ENCODE measurements at places on chromosomes 16 and 17.
A peak's percentile ranks its signal among the peaks of the same experiment; 100 is the strongest.

- DNase-seq = no peak
These were observed 32.1 kb downstream of the ANKRD40 start for GRCh38 chr17:50675627-50676026.

- DNase-seq = no peak
These were observed 305.4 kb downstream of the CEP112 start for GRCh38 chr17:65886315-65887245.

DNA sequence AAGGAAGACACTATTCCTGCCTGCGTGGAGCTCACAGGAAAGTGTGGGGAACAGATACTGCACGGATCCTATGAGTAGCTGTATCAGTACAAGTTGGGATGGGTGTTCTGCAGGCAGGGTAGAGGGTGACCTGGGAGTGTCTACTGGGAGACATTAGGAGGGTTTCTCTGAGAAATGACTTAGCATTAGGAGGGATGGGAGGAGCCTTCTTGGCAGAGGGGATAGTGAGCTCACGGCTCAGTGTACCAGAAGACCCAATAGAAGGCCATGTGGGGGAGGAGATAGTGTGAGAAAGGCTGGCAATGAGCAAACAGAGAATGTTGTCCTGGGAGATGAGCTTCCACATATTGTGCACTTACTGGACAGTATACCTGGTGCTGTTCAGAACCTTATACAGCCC is 109.1 kb downstream of the MSI2 start:
- DNase-seq = no peak

DNA sequence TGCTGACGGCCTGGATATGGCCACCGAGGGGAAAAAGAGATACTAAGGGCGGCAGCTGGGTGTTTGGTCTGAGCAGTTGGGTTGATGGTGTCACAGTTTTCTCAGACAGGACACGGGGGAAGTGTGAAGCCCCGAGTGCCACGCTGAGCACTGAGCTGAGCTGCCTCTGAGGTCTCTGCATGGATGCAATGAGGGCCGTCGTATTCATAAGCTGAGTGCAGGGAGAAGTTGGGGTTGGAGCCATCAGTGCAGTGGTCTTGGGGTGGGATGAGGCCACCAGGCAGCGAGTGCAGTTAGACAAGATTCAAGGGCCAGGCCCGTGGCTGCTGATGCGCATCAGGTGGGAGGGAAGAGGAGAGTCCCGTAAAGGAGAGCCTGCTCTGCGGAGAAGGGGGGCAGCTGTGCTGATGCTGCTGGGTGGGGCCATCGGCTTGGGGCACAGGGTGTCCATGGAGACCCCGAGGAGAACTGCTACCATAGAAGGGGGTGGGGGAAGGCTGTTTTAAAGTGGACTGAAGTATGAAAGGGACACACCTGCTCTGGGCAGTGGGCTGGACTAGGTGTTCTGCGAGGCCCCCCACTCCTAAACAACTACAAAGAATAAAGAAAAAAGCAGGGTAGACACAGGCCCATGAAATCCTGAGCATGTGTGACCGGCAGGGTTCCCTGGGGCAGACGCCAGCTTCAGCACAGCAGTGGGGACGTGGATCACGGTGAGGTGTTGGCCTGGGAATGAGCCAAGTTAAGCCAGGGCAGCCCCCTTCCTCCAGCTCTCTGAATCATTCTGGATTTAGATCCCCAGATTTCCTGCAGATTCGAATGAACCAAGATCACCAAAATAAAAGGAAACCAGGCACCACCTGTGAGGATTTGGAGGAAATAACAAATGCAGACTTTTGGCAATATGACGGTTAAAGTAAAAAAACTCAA is 19.7 kb downstream of the IL34 start:
- DNase-seq = no peak

- DNase-seq = no peak
These were observed 8.9 kb upstream of the SNAI3 start for GRCh38 chr16:88695218-88695617.

DNA sequence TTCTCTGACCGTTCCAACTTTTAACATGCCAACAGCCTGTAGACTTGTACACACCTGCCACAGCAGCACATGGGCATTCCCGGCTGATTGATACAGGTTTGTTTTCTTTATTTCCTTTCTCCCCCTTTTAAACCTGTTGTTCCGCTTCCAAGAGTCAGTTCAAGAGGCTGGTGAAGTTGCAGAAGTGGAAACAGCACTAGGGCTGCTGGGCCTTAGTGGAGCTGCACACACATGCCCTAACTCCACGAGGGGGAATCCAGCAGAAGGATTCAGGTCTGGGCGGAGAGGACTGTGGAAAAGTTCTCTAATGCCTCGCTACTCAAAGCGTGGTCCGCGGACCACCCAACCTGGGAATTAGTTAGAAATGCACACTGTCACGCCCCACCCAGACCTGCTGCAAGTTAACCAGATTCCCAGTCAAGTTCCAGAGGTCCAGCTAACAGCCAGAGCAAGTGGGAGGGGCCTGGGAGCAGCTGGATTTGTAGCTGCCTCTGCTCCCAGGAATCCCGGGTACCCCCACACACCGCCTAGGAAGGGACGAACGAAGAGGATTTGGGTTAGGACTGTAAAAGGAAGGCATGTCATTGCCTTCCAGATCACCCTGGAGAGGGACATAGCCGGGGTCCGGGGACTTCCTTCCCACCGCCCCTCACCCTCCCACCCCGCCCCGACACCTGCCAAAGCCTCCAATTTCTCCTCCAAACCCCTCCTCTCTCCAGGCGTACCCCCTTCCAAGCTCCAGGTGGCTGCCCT is 542 bp downstream of the SLC39A11 start:
- DNase-seq = no peak

DNA sequence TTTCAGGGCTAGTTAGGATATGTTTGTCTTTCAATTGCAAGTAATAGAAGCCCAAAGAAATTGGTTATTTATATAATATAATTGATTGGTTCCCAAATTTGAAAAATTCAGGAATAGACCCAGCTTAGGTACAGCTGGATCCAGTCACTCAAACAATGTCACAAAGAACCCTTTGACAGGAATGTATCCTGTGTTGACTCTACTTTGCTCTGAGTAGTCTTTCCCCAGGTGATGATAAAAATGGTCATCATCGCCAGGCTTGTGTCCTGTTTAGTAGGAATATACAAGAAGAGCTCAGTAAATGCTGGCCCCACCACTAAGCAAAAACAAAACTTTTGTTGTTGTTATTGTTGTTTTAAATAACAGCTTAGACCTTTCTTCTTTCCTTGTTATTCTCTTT is 35.0 kb downstream of the MAPT start:
- no peak for DNase-seq

DNA sequence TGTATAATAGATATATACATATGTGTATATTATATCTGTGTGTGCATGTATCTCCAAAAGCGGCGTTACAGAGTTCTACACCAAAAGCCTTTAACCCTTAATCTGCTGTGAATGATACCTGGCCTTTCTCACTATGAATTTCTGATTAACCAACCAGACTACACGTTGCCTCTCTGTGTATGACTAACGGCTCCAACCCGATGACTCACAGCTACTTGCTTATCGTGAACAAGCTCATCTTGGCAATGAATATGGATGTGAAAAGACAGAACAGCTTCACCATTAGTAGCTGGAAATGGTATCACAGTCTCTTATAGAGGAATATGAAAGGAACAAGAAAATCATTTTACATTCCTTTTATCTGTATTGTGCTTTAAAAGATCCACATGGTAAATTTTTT is 23.8 kb upstream of the ARHGAP44 start:
- DNase-seq = no peak

DNA sequence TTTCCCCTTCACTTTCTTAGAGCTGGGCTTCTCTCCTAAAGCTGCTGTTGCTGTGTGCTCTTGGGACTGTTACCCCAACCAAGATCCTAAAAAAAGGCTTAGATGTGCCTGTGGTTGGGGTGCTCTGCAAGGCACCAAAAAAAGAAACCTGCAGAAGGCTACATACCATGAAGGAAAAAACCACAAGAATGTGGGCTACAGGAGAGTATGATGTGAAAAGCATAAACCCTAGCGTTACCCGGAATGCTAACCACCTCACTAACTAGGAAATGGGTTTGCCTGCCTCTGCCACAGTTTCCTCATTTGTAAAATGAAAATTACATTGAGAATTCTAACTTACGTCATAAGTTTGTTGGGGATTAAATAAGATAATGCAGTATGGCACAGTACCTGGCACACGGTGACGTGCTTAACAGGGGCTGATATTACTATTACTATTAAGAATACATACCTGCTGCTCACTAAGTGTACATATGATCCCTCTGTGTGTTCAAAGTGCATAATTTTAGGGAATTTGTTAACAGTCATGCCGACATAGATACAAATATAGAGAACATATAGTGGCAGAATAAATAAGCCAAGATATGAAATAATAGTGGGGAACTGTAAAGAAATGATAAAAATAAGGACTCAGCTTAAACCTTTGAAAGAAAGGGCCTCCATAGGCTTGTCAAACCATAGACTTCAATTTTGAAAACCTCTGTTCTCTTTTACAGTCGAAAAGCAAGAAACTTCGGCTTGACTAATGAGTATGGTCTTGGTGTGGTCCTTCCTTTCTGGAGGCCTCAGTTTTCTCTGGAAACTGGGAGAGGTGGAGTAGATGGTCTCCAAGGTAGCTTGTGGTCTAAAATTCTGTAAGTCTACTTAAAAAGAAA is 177.8 kb upstream of the TBX2 start:
- DNase-seq = no peak

GRCh38 chr16:80924372-80924978 is 82.2 kb downstream of the CMC2 start:
- peak; percentile 56 for DNase-seq

GRCh38 chr16:58409316-58409973 is 17.2 kb downstream of the GINS3 start:
- DNase-seq = no peak

GRCh38 chr16:65312795-65313194 is 190.9 kb upstream of the CDH11 start:
- no peak for DNase-seq

DNA sequence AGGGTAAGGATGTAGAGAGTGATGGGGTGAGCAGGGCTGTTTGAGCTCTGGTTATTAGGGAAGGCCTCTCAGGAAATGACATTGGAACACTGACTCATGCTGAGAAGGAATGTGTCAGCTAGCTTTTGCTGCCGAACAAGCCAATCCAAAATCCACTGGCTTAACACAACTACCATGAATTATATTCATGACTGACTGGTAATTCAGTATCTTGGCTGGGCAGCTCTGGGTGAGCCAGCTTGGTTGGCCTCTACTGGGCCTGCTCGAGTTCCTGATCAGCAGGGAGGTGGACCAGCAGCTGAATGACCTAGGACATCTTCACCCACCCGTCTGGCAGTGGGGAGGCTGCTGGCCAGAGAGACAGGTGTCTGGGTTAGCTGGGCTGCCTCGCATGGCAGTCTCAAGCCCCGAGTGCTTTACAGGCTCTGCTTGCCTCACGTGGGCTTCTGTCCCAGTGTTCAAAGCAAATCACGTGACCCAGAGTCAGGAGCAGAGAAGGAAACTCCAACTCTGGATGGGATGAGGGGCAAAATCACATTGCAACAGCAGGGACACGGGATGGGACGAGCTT is 209.4 kb downstream of the KATNIP start:
- DNase-seq = no peak

- DNase-seq = no peak
These were observed 8.9 kb downstream of the MTHFSD start for GRCh38 chr16:86545954-86546637.

GRCh38 chr16:48627148-48627547 is 17.2 kb upstream of the N4BP1 start:
- DNase-seq = no peak

DNA sequence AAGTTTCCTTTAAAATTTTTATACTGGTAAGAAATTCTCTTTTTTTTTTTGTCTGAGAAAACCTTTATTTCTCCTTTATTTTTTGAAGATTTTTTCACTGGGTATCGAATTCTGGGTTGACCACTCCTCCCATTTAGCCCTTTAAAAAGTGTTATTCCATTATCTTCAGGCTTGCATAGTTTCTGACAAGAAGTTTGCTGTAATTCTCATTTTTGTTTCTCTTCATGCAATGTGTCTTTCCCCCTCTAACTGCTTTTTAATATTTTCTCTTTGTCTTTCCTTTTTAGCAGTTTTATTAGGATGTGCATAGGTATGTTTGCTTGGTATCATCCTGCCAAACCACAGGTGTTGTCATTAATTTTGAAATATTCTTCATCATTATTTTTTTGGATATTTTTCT is 67.7 kb upstream of the GOT2 start:
- no peak for DNase-seq

DNA sequence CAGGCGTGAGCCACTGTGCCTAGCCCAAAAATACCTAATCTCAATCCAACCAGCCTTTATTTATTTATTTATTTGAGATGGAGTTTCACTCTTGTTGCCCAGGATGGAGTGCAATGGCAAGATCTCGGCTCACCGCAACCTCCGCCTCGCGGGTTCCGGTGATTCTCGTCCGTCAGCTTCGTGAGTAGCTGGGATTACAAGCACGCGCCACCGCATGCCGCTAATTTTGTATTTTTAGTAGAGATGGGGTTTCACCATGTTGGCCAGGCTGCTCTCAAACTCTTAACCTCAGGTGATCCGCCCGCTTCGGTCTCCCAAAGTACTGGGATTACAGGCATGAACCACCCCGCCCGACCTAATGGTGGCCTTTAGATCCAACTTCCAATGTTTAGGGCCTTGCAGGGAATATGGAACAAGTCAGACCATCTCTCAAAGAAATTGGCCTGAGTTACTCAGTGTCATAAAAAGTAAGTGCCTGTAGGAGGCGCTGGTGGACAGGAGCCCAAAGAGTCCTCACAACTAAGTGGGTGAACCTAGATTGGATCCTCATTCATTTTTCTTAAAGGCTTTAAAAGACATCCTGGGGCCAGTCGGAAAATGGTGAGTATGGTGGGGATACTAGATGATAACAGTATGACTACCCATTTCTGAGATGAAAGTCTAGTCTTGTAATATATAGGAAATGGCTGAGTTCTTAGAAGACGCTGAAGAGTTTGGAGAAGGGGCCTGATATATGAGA is 4.6 kb downstream of the ZSCAN10 start:
- DNase-seq = peak; percentile 53

DNA sequence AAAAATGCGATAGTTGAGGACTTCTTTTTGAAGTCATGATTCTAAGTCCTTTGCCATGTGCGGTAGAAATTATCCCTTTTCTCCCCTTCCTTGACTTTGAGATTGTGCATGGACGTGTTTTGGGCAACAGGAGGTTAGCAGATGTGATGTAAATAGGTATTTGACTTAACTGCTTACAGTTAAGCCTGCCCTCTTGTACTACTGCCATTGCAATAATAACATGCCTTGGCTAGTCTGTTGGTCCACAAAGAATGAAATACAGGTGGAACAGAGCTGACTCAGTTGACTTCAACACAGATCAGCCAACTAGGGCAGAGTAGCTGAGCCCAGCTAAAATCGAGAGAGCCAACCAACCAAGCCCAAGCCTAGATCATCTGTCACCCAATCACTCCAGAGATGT is 125.5 kb downstream of the BRIP1 start:
- DNase-seq = no peak
